ENCODE measurements at places on chromosomes 5 and 9.

DNA sequence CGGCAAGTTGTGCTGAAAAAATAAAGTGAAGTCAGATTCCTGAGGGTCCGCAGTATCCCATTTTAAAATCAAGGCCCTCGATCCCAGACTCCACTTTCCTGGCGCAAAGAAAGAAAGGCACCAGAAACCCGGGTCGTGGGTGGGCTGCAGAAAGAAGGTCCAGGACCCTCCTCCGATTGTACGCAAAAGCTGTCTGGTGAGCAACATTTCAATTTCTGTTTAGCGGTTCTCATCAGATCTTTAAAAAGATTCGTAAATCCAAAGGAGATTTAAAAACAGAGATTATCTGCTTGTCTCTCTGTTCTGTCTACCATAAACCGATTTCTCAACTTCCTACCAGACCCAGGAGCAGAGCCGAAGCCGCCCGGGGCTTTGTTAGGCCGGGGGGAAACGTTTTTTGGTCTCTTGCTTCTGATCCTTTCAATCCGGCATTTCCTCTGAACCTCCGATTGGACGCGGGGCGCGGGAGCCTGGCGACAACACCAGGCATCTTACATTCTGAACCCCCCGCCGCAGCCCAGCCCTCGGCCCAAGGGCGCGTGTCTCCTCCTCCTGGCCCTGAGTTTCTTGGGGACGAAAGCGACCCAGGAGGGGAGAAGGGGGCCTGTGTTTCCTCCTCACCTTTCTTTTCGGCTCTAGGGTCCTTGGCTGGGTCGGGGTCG lies 746 bp downstream of the NKX2-5 start:
- DNase-seq: no peak

DNA sequence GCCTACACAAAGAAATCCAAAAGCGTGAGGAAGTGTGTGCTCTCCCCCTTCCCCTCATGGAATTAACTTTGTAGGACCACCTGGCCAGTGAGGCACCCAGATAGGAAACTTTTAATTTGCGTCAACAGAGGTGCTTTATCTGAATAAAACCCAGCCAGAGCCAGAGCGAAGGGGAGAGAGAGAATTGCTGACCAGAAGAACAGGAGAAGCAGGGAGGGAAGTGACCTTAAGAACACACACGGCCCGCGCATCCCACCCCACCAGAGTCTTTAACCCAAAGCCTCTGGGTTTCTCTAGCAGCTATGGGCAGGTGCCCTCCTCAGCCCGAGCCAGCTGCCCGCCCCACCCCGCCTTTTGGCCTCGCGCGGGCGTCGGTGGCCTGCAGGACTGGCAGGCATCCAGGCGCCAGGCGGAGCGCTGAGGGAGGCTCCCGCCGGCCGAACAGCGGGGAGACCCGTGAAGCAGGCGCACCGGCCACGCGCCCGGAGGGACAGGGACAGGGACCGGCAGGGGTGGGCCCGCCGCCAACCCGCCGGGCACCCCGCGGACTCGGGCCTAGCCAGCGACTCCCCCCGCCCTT lies 580 bp downstream of the ERAP1 start:
- peak; percentile 81 for DNase-seq

DNA sequence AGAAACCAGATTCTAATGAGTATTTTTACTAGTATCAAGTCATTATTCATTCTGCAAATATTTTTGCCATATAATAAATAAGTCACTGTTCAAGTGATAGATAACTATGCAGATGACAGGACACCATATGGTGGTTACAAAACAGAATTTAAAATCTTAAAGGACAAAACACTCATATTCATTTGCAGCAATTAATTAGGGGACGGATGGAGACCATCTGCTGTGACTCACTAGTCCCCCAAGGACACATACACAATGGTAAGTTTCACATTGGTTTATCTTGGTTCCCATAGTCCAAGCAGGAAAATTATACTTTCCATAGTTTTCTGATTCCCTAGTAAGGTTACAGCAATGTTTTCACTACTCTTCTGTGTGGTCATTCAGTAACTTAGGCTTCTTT lies 28.4 kb upstream of the SPATA31C2 start:
- DNase-seq: no peak

DNA sequence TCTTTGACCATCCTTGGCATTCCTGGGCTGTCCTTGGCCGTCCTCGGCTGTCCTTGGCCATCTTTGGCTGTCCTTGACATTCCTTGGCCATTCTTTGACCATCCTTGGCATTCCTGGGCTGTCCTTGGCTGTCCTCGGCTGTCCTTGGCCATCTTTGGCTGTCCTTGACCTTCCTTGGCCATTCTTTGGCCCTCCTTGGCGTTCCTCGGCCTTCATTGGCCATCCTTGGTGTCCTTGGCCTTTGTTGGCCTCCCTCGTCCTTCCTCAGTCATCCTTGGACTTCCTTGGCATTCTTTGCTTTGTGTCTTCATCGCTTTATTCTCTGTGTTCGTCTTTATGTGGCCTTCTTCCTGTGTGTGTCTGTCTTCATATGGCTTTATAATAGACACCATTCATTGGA lies 20.7 kb downstream of the NDUFS6 start:
- no peak for DNase-seq

DNA sequence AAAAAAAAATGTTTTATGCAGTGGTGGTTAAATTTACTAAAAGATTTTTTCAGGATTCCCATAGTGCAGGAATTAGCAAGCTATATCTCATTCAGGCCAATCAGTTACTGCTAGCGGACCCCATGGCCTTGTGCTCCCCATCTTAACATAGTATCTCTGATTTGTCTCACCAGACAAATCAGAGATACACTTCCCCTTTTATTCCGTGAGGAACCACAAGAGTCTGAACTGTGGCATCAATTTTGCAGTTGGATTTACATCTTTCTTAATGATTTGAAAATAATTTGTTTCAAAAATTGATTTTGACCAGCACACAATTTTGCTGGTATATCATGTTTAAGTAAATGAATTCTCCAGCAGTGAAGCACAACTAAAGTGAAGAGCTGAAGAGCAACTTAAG lies 17.9 kb downstream of the ITGA1 start:
- DNase-seq: no peak

- no peak for DNase-seq
Observed at GRCh38 chr5:66551338-66551737, 44.9 kb upstream of the MAST4 start.

- DNase-seq: peak; percentile 13
Observed at GRCh38 chr5:143456952-143457547, 53.6 kb upstream of the NR3C1 start.

DNA sequence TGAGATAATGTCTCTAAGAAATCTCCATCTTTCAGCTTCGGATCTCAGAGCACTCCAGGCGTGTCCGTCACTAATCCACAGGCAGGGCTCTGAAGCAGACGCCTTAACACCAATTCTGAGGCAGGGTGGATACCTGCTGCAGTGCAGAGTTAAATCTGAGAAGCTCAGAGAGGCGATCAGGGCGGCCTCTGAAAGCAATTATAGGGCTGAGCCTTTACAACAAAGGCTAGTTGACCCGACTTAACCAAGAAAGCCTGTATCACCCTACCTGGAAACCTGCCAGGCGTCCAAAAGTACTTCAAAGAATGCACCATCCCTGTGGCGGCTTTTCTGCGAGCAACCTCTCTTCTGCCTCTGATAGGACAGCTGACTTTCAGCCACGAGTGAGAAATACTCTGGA lies 134.8 kb upstream of the MSX2 start:
- no peak for DNase-seq

GRCh38 chr9:84123648-84124406 lies 143.2 kb downstream of the RMI1 start:
- no peak for DNase-seq

DNA sequence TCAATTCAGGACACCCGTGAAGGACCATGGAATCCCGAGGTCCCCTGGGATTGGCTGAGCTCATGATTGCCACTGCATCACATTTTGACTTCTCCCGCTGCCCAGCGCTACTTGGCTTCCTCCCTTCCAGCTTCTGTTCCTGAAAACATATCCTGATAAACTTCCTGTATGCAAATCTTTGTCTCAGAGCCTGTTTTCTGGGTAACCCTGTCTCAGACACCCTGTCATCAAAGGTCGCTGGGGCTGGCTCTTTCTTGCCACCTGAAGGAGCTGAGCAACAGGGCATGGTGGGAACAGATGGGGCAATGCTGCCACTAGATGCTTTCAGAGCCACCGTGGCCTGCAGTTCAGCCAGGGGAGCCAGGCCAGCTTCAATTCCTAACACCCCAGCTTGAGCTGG lies 154.3 kb upstream of the TBC1D2 start:
- DNase-seq: peak; percentile 17
